ENCODE measurements at places on chromosomes 16 and 17.

- DNase-seq = peak; percentile 69
Observed at GRCh38 chr17:68182940-68183551, 64.8 kb upstream of the AMZ2 start.

- DNase-seq = no peak
Observed at GRCh38 chr16:22174642-22175041, 12.3 kb downstream of the SDR42E2 start.

DNA sequence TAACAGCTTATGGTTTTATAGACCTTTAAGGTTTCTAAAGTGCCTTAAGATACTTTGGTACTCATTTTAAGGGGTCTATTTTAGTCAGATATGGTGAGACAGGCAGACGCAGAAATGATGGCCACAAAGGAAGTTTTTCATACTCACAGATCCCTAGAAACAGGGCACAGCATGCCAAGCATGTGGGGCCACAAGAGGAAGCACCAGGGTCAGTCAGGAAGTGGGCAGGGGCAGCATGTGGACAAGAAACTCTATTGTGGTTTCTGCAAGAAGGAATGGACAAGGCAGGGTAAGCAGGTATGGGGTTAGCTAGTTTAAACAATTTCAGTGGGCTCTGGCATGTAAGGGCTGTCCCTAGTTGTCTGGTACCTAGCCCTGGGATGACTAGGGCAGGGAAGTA, 8.5 kb downstream of the EFCAB3 start:
- no peak for DNase-seq

DNA sequence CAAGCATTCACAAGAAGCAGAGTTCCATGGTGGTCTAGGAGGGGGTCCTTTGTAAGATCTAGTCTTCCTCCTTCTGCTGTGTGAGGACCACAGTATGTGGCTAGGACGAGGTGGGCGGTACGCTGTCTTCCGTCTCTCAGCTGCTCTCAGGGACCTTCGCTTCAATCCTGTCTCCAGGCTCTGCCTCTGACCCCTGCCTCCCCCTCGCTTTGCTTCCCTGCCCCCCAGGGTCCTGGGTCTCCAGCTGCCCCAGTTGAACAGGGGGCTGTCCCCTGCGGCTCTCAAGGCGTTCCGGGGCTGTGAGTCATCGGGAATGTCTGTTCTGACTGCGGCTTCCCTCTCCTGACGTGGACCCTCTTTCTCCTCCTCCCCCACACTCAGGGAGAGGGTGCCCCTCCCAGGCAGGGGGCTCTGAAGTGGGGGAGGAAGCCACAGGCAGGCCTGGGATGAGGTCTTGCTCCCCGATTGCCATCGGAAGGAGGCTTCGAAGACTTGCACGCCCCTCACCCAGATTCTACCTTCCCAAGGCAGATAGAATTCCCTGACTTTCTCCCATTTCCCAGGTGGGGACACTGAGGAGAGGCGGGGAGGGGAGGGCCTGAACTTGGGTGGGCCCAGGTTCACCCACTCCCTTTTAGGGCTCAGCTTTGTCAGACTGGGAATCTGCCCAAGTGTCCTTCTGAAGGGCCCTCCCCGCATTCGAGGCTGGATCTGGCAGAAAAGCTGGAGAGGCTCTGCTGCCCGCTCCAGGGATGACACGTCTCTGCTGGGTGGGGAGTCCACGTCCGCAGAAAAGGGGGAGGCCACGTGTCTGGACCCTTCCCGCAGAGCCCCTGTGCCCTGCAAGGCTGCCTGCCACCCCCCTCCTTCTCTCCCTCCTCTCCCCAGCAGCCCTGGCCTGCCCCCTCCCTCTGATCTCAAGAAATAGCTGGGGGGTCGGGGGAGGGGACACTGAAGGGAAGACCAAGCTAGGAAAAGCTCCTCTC, 9.1 kb upstream of the COL1A1 start:
- DNase-seq = peak; percentile 13

DNA sequence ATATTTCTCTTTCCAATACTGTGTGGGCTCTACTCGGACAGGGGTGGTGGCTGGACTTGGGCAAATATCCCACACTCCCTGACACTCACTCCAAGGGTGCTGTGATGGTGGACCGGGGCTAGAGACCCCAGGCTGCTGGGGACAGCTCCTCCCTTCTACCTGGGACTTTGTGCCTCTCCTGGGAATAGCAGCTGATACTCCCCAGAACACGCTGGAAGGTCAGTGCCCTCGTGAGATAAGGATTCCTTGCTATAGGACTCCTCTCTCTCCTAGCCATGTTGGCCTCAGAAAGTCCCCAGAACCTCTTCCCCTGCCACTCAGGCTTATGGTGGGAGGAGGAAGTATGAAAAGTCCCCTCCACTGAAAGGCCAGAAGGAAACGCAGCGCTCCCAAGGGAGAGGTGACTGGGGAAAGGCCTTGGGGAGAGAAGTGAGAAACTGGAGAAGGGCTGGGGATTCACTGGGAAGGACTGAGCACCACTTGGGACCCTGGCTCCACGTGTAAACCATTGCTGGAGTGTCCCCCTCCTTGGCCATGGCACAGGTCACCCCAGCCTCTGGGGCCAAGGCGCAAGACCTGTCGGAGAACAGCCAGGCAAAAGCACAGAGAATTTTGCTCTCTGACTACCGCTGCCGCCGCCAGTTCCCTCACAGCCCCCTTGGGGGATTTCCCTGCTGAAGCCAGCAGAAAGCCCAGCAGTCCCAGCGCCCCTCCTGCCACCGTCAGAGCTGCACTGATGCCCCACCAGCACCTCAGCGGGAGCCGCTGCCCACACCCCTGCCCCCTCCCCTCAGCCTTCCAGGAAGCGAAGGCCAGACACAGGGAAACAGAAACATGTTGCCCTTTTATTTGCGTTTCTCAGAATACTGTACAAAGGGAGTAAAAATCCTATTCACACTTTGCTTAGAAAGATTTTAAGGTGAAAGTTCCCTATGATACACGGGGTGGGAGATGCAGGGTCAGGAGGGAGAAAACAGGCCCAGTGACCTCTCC, 2.1 kb upstream of the GSDMB start:
- peak; percentile 60 for DNase-seq

DNA sequence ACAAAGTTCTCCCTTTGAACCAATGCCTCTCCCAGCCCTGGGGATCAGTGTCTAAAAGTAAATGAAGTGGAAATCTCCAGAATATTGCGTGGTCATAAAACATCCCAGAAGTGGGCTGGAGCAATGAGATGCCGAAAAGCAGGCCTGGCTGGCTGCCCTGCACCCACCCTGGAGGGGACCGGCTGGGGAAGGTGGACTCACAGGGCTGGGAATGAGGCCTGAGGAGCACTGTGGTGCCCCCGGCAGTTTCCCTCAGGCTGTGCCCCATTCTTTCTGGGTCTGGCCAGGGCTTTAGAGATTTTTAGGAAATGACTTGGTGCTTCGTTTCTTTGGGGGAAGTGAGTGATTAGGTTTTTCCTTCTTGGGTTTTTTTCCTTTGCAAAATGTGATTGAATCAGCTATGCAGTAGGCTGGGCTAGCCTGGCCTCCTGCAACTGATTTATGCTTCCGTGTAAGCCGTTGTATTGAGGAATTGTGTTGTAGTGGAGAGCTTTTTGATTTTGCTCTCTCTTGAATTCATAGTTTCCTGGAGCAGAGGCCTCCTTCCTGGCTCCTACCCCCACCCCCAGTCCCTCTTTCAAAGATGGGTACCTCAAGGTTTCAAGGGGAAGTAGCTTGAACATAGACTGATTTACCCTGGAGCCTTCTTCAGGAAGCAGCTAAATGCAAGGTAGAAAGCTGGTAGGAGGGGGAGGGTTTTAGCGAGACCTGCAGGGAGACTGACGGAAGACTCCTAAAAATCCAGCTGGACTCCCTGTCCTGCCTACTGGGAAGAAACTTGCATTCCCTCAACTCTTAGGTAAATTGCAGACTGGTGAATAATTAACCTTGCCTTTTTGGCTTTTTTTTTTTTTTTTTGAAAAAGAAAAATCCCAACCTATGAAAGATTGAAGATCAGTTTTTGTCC, 170.2 kb downstream of the RAB11FIP4 start:
- no peak for DNase-seq

DNA sequence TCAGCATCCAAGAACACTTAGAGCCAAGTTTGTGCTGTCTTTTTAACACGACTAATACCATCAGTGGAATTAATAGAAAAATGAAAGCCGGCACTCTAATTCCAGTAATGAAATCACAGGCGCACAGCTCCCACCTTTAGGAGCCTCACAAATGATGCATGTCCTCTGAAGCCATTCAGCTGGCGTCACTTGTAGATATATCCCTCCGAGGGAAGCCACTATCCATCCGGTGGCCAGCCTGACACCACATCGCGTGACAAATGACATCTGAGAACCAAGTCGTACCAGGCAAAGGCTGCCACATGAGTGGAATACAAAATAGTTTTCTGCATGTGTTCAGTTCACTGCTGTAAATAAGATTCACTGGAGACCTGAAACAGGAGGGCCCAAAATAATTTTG, 205.6 kb downstream of the GRIN2A start:
- no peak for DNase-seq

- DNase-seq = no peak
Observed at GRCh38 chr17:13678841-13679240, 77.1 kb upstream of the HS3ST3A1 start.

DNA sequence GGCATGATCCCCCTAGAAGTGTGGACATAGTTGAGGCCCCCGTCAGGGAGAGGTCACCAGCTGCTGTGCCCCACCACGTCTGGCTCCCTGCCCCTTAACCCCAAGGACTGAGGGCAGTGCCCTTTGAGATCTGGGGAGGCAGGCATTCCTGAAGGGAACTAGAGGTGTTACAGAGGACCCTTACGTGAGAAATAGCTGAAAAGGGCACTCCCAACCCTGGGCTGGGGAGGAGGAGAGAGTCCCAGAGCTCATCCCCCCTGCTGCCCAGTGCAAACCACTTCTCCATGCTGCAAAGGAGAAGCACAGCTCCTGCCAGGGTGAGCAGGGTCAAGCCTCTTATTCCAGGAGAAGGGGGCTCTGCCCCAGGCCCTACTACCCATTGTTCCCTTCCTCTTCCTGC, 10.3 kb upstream of the MINK1 start:
- no peak for DNase-seq

DNA sequence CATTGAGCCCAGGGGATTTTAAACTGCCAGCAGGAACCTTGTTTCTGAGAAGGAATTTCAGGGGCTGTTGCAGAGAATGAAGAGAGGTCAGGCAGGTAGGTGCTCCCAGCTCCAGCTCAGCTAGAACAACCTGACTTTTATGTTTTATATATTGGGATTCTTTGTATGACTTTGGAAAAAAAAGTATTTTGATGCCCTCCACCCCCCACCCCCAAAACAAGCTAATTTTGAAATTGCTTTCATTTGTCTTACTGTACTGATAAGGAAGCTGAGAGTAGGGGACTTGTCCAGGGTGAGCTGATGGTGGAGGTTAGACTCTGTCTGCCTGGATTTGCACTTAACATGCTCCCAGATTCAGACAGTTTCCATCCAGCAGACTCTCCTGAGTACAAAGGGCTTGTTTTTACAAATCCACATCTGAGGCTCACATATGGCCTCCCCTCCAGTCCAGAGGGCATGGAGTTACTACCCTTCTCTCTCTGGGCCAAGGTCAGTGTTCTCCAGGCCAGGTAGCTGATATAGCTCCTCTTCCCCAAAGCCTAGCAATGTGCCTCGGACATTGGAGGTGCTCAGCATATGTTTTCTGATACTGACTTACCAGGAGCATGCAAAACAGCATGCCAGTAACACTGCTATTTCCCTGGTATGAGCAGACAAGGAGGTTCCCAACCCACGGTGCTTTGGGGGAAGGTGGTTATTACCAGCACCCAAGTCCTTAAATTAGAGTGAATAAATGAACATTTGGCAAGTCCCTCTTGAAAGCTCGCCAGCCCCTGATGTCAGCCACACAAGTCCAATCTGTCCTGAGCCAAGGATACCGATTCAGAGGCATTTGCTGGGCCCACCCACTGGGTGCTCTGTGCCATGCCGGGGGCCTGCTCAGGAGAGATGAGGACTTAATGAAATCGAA, 11.3 kb downstream of the STX1B start:
- no peak for DNase-seq

GRCh38 chr17:71780596-71780995, 340.2 kb upstream of the SOX9 start:
- no peak for DNase-seq

DNA sequence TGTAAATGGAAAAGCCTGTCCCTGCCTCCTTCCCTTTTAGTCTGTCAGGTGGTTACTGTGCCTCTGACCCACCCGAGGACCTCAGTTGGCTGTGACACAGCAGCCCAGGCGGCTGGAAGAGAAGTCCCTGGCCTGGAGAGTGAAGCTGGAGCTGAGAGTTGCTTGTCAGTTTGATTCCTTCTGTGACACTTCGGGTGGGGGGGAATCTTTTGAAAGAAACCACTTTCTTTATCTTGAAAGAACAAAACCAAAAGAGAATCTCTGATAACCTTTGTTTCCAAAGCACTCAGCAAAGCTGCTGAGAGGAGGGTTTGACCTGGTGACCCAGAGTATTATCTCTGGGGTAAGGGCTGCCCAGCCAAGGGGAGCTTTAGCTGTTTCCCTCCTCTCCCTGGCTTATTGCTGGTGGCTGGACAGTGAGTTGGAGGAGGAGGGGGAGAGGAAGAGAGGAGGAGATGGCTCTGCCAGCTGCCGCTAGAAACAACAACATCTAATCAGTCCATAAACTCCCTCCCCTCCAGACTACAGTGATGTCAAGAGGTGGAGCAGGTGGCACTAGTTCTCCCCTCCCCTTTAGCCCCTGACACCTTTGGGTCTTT, 34.0 kb downstream of the YPEL2 start:
- DNase-seq = no peak

- DNase-seq = peak; percentile 79
Observed at GRCh38 chr17:81832608-81833159, 407 bp downstream of the MCRIP1 start.

DNA sequence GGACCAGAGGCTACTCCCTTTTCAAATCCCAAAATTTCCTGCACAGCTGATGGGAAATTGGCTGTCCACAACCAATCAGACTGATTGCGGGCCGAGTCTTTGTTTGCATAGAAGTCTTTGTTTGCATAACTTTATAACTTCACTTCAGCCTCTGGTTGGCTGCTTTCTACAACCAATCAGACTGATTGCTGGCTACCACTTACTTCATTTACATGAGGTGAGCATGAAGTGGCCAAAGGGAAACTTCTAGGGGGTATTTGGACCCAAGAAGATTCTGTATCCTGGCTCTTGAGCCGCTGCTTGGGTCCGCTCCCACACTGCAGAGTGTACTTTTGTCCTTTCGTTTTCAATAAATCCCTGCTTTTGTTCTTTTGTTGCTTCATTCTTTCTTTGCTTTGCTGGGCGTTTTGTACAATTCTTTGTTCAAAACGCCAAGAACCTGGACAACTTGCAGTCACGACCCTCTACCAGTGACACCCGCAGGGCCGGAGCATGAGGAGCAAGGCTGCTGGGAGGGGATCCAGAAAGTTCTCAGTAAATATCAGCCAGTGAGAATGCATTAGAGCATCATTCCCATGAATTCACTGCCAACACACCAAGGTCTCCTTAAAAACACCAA, 67.5 kb downstream of the IQCK start:
- no peak for DNase-seq
